ENCODE measurements at places on chromosomes 16 and 17.

- no peak for DNase-seq
Observed at GRCh38 chr16:57867000-57867561, 64.8 kb upstream of the KIFC3 start.

- DNase-seq: no peak
Observed at GRCh38 chr16:87832137-87832527, 37.2 kb downstream of the SLC7A5 start.

GRCh38 chr16:84205976-84206691 is 15.2 kb downstream of the ADAD2 start:
- no peak for DNase-seq

GRCh38 chr17:75826561-75827307 is 17.5 kb downstream of the UNC13D start:
- DNase-seq: no peak

GRCh38 chr17:79781736-79782575 is 4.0 kb downstream of the CBX2 start:
- DNase-seq: no peak

DNA sequence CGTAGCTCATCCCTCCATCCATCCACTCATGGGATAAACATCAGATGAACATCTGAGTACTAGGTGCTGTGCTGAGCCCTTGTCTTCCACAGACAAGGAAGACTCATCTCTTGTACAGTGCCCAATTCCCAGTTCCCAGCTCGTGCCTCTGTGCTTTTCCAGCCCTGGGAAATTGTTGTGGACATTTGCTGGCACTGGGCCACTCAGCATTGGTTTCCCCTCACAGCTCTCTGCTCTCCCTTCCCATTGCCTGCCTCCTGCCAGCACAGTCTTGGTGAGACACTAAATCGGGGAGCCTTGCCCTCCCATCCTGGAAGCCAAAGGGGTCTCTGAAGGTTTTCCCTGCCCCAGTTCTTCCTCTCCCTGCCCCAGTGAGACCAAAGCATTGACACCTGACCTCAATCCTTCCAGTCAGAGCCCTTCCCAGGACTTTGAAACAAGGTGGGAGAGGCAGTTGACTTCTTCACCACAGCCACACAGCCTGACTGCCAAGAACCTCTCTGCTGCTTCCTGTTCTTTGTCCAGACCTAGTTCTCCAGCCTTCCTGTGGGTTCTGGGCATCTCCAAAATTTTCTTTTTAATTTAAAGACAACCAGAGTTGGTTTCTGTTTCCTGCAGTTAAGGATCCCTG is 50.2 kb downstream of the WSB1 start:
- no peak for DNase-seq

GRCh38 chr17:21029036-21029435 is 13.8 kb downstream of the USP22 start:
- no peak for DNase-seq
